Stimulated activated CD4-positive, alpha-beta T cell treated with anti-CD3 and anti-CD28 coated beads, Interleukin-4, amount 100 ng/mL, for 48 hours (primary cell): ENCODE measurements at places on chromosomes 3 and 15.

- no peak for DNase-seq
These were observed 13.4 kb upstream of the MBNL1 start for GRCh38 chr3:152255290-152255689.

DNA sequence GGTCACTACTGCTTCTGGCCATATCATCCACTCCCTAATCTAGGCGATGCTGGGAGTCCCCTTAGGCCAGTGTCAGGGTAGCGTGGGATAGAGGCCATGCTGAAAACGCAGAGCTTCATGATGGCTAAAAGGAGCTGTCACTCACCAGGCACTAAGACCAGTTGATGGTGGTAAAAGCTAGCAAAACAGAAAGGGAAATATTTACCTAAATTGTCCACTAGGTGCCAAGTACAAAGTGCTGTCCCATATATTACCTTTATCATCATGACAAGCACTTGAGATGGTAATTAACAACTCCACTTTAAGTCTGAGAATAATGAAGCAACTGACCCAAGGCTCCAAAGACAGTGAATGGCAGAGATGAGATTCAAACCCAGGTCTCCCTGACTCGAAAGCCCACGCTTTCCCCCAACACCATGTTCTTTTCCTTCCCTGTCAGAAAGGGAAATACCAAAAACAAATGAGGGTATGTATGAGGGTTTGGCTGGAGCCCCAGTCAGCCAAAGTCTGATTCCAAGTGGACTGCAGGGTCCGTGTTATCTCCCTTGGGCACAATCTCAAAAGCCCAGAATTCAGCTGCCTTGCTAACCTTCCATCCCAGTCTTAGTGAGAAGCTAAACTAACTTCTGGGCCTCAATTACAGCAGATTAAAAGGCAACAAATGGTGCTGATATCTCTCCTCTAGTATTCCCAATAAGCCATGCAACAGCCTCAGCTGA, 84.7 kb downstream of the RBPMS2 start:
- DNase-seq, result no peak

- no peak for DNase-seq
These were observed 162.2 kb downstream of the NSMCE3 start for GRCh38 chr15:29107291-29107890.

DNA sequence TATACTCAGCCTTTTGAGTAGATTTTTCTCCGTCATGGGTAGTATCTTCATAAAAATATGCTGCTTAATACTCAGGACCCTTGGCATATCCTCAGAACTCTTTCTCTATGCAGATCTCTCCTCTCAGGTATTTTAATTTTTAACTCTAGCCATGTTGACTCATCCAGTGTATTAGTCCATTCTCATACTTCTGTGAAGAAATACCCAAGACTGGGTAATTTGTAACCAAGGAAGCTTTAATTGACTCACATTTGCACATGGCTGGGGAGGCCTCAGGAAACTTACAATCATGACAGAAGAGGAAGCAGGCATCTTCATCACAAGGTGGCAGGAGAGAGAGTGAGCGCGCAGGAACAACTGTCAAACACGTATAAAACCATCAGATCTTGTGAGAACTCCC, 129.3 kb upstream of the CD96 start:
- DNase-seq, result no peak

DNA sequence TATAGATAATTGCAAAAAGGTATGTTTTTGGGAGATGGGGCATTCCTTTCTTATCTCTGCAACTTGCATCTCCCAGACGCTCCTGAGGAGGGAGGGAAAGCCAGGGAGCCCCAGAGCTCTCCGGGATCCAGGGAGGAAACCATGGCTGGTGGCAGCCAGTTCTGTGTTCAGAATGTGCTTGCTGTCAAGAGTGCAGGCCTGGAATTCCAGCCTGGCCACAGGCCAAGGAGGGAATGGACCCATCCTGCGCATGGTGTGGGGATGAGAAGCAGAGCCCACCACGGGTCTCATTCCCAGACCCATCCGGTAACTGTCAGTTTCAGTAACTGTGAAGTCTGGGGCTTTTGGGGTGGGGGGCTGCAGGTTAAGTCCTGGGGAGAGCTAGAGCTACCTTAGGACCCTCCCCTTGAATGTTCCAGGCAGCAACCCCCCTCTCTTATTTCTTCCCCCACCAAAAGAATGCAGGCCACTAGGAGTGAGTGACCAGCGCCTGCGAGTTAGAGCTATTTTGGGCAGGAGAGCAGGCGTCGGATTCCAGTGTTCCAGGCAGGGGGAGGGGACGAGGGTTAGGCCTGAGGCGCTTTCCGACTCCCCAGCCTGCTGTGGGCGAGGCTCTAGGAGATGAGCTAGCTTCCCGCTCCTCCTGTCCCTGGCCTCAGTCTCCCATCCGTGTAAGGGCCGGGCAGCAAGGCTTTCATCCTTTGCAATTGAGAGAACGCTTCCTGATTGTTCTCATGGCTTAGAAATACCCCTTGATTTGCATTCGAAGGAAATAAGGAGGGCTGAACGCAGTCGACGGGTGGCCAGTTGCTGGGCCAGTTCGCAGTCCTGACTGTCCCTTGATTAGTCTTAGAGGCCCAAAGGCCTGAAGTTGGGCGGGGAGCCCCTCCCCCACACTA, 781 bp upstream of the DAG1 start:
- DNase-seq, result no peak

- DNase-seq, result no peak
These were observed 50.5 kb downstream of the WNT5A start for GRCh38 chr3:55436644-55437043.

GRCh38 chr3:3109407-3110298, 521 bp downstream of the IL5RA start:
- no peak for DNase-seq

DNA sequence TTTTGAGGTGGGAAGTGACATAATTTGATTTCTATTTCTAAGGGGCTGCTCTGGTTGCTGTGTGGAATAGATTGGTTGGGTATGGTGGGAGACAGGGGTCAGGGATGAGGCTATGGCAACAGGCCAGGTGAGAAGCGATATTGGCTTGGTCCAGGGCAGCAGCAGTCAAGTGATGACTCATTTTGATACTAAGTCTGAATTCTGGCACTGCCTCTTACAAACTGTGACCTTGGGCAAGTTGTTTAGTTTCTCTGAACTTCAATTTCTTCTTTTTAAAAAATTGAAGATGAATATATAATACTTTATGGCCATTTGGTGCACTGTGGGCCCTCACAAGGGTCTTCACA, 40.4 kb upstream of the CLSTN2 start:
- DNase-seq, result no peak

GRCh38 chr3:37283011-37283410, 108.6 kb upstream of the LRRFIP2 start:
- no peak for DNase-seq

- no peak for DNase-seq
These were observed at the start of gene CDCP1 for GRCh38 chr3:45145681-45146614. Gene CDCP1, minus strand, starts transcription at chr3:45146378. Its CDS starts 91 bp downstream, at chr3:45146287.

DNA sequence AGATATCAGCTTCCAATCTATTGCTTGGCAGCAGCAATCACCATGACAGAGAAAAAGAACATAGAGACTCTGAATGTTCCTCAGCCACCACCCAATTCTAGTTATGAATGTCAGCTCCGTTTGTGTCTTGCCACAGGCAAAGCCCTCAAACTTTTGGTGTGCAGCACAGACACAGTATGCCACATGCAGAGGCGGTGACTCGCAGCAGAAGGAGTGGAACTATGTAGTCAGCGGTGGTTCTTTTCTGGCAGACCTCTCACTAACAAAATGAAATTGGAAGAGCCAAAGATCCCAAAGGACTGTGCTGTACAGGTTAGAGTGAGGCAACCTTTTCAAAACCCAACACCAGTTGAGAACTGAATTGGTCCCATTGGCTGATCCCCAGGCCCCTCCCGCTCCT, 220.9 kb downstream of the SLC9A9 start:
- DNase-seq, result peak; percentile 6
